H9 (cell line): ENCODE measurements at places on chromosomes 4 and X. TPM values are rescaled to one million over a fixed set of nuclear protein-coding genes. Genes with fewer than 3 reads are reported as not detected.
A peak's percentile ranks its signal among the peaks of the same experiment; 100 is the strongest.

- no peaks in the 10 kb centered on the region for H3K27me3 ChIP-seq
- H3K27ac ChIP-seq = no peak overlapping the region
- H3K4me1 ChIP-seq = no peaks in the 10 kb centered on the region
- DNase-seq = no peak
- H3K4me3 ChIP-seq = no peak overlapping the region
Measured at GRCh38 chr4:38334791-38335190, 329.2 kb upstream of the KLF3 start.

DNA sequence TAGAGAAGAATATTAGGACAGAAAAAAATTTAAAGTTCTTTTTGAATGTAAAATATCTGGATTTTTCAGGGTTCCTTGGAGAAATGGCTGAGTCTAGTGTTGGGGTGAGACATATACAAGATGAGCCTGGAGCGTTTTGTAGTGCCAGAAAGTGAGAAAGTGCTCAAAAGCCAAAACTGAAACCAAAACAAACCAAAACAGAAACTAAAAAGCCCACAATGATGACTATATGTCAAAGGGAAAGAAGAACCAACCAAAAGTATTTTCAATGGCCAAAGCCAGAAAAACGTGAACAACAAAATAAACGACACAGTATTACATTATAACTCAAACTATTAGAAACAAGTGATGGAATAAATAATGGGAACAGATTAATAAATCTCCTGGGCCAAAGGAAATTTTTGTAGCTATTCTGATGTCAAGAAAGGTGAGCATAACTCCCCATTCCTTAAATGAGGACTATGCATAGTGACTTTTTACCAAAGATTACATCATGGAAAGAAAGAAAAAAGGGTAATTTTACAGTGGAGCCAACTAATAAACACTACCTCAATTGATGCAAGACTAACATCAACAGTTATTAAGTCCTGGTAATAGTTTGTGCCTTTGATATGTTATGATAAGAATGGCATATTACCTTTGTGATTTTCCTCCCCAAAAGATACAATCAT, 1137.6 kb downstream of the C4orf33 start:
- no peak overlapping the region for H3K4me3 ChIP-seq
- no peaks in the 10 kb centered on the region for H3K27me3 ChIP-seq
- H3K27ac ChIP-seq = no peak overlapping the region
- H3K4me1 ChIP-seq = no peaks in the 10 kb centered on the region

DNA sequence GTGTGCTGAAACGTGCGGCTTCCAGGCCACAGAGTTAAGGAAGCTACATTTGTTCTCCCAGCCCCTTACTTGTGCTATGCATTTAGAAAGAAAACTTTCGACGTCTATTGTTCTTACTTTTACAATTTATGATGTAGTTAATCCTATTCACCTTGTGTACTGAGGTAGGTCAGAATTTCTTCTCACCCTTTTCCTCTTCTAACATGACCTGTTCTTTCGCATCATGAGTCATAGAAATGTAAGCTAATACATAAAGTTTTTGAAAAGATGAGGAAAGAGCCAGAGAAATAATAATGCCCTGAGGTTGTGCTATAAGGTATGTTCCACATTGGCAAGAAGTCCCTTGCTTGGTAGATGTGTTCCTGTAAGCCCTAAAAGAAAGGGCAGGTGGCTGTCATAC, 298.3 kb downstream of the TRIML1 start:
- no peak for DNase-seq
- no peak overlapping the region for H3K27ac ChIP-seq
- H3K27me3 ChIP-seq = no peaks in the 10 kb centered on the region

LGI2 gene
- 1.4 and 2.4 TPM in 2 replicates for total RNA-seq

- peaks cover 43% of the 10 kb centered on the region for H3K36me3 ChIP-seq
- H3K4me1 ChIP-seq = peaks cover 3% of the 10 kb centered on the region
- no peaks in the 10 kb centered on the region for H3K27me3 ChIP-seq
- peak overlapping the region; percentile 39 for H3K27ac ChIP-seq
- no peak overlapping the region for H3K4me3 ChIP-seq
- DNase-seq = no peak
Measured at GRCh38 chrX:2484721-2485648, 15.8 kb downstream of the DHRSX start.

DNA sequence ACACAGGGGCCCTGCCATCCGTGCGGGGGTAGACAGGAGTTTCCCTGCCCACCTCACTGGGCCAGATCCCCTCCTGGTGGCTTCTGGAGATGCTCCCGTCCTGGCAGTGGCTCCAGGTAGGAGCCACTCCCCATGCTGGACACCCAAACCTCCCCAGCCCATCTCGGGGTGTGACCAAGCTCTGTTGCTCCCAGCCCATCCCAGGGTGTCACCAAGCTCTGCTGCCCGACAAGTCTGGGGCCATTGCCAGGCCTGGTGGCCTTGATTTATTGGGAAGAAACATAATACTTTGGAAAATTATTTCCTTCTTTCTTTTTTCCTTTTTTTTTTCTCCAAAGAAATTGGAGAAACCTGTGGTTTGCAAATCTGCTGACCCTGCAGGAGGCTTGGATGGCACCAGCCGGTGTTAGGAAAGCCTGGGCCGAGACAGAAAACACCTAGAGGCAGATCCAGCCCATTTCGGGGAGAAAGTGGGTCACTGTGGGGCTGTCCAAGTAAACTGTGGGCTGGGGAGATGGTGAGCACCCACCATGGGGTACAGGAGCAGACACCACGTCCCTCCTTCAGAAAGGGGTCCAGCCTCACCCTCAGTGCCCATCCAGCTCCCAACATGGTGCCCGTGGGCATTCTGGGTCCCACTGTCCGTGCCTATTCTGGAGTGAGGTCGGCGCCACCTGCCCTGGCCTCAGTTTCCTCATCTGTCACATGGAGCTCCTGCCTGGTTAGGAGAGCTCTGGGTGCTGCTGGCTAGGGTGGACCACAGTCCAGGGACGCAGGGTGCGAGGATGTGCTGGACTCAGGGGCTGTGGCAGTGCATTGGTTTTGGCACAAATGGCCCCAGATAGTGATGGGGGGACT, 59.4 kb upstream of the ADRA2C start:
- no peak overlapping the region for H3K27ac ChIP-seq
- H3K4me3 ChIP-seq = no peak overlapping the region
- H3K27me3 ChIP-seq = no peaks in the 10 kb centered on the region
- H3K4me1 ChIP-seq = no peaks in the 10 kb centered on the region

- no peaks in the 10 kb centered on the region for H3K27me3 ChIP-seq
- no peak overlapping the region for H3K4me3 ChIP-seq
- H3K36me3 ChIP-seq = peaks cover 1% of the 10 kb centered on the region; the same call in 1 of the 3 replicates
- H3K4me1 ChIP-seq = no peaks in the 10 kb centered on the region
- no peak overlapping the region for H3K27ac ChIP-seq
Measured at GRCh38 chr4:24453951-24454350, 130.4 kb downstream of the DHX15 start.

DCLK2 gene
- 0.33 and 0.39 TPM in 2 replicates for total RNA-seq

PAGE1 gene
- total RNA-seq = not detected in 2 replicates

GRCh38 chr4:124682384-124682783, 30.1 kb downstream of the ANKRD50 start:
- H3K36me3 ChIP-seq = peaks cover 15% of the 10 kb centered on the region
- H3K4me3 ChIP-seq = no peak overlapping the region
- DNase-seq = no peak

NOP14 gene
- 50.1 and 50.3 TPM in 2 replicates for total RNA-seq

CLIC2 gene
- total RNA-seq = 0.50 and 0.98 TPM in 2 replicates

PROM1 gene
- total RNA-seq = 95.0 and 98.3 TPM in 2 replicates

DNA sequence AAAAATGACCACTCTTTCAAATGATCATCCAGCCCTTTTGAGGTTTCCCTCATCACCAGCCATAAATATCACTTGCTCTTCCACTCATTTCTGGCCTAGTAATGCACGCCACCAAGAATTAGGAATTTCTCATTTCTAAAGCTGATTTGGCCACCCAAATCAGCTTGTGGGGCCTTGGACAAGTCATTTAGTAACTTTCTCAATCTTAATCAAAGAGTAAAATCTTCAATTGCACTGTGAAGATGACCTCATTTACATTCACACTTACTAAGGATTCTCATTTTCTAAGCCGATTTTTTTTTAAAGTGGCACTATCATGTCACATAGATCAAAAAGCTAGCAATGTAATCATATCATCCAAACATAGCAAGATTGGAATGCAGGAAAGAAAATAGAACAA, 150.0 kb upstream of the HHIP start:
- H3K4me1 ChIP-seq = no peaks in the 10 kb centered on the region
- H3K27me3 ChIP-seq = no peaks in the 10 kb centered on the region
- no peak overlapping the region for H3K4me3 ChIP-seq
- no peaks in the 10 kb centered on the region for H3K36me3 ChIP-seq

DACH2 gene
- total RNA-seq = 0.99 and 1.0 TPM in 2 replicates

DNA sequence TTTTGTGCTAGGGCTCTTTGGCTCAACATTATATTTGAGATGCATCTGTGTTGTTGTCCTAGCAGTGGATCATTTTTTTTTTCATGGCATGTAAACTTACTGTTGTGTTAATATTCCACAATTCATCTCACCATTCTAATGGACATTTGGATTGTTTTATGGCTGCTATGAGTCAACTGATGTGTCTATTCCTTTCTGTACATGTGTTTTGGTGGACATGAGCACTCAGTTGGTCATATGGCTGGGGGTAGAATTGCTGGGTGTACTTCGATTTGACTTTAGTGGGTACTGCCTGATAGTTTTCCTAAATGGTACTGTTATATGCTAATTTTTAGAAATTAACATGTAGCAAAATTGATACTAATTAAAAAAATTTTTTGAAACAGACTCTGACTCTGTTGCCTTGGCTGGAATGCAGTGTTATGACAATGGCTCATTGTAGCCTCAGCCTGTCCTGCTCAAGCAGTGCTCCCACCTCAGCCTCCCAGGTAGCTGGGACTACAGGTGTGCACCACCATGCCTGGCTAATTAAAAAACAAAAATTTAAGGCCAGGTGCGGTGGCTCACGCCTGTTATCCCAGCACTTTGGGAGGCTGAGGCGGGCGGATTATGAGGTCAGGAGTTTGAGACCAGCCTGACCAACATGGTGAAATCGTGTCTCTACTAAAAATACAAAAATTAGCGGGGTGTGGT, 9.0 kb downstream of the FAM193A start:
- no peak overlapping the region for H3K4me3 ChIP-seq
- DNase-seq = no peak
- H3K4me1 ChIP-seq = no peaks in the 10 kb centered on the region

DNA sequence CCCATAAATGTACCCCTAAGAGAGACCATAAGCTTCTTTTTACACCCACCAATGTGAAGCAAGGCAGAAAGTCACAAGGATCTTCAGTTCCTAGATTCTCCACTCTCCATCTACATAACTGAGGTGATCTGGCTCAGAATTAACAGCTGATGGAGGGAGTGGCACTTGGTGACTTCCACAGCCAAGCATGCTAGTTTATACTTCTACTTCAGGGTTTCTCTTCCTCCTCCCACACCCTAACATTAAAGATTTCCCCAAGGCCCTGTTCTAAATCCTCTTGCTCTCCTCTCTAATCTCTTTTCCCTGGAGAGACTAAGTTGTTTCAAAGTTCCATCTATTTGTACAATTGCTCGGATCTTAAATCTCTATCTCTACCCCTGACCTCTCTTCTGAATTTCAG, 81.1 kb downstream of the MBNL3 start:
- H3K4me1 ChIP-seq = peaks cover 21% of the 10 kb centered on the region
- H3K27me3 ChIP-seq = peaks cover 2% of the 10 kb centered on the region; the same call in 1 of the 2 replicates
- no peak overlapping the region for H3K4me3 ChIP-seq
- no peak overlapping the region for H3K27ac ChIP-seq
- no peak for DNase-seq

GRCh38 chr4:13329963-13330362, 154.2 kb downstream of the RAB28 start:
- H3K36me3 ChIP-seq = no peaks in the 10 kb centered on the region
- H3K27me3 ChIP-seq = no peaks in the 10 kb centered on the region
- no peak overlapping the region for H3K4me3 ChIP-seq
- DNase-seq = no peak
- H3K4me1 ChIP-seq = peaks cover 3% of the 10 kb centered on the region; the same call in 1 of the 2 replicates

SLC38A5 gene
- 25.1 and 28.3 TPM in 2 replicates for total RNA-seq

DNA sequence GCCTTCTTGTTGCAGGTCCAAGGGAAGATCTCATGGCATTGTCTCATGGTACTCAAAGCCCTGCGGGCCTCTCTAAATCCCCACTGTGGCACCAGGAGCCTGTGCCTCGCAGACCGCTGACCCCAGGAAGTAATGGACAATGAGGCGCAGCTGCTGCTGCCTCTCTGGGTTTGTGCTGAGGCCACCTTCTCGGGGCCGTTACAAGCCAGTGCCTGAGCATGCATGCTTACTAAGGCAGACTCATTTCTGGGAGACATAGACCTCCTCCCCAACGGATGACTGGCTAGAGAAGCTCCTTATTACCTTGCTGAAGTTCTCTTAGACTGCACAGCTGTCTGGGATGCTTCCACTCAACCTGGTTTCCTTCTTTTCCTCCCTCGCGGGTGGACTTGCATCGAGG, 1.3 kb downstream of the BDH2 start:
- no peaks in the 10 kb centered on the region for H3K27me3 ChIP-seq
- H3K36me3 ChIP-seq = 0 out of 2 replicates have a peak, but pooled peaks cover 4% of the 10 kb centered on the region
- H3K4me1 ChIP-seq = 0 out of 2 replicates have a peak, but pooled peaks cover 3% of the 10 kb centered on the region
- no peak for DNase-seq

MGAT4D gene
- total RNA-seq = not detected in 2 replicates

RHOXF1 gene
- total RNA-seq = not detected in 2 replicates

GRCh38 chr4:156695163-156695562, 276.4 kb downstream of the PDGFC start:
- DNase-seq = no peak
- no peaks in the 10 kb centered on the region for H3K27me3 ChIP-seq
- H3K36me3 ChIP-seq = no peaks in the 10 kb centered on the region
- H3K4me1 ChIP-seq = no peaks in the 10 kb centered on the region

- DNase-seq = no peak
- no peak overlapping the region for H3K4me3 ChIP-seq
- H3K36me3 ChIP-seq = no peaks in the 10 kb centered on the region
- peaks cover 2% of the 10 kb centered on the region; the same call in 1 of the 2 replicates for H3K4me1 ChIP-seq
Measured at GRCh38 chrX:110321670-110322069, 3.8 kb upstream of the AMMECR1 start.

DNA sequence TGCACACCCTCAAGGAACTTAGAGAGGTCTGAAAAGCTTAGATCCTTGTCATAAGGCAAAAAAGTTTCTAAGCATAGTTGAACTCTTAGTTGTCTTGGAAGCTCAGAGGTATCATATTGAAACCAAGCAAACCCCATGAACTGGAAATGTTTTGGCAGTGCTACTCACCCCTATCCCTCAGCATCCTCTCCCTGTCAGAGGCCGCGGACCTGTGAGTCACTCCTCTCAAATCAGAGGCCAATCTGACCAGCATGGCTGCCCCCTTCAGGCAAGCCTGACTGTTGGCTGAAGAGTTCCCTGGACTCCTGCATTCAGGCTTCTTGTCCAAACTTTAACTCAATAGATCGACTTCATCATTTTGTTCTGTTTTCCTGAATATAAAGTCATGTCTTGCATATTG, 69.4 kb downstream of the KCNIP4 start:
- H3K27me3 ChIP-seq = no peaks in the 10 kb centered on the region
- H3K36me3 ChIP-seq = no peaks in the 10 kb centered on the region
- no peaks in the 10 kb centered on the region for H3K4me1 ChIP-seq
- peak; percentile 74 for DNase-seq
